ENCODE measurements at places on chromosomes 12 and 14.

- DNase-seq: no peak
Observed at GRCh38 chr14:50085570-50086320, 30.6 kb downstream of the VCPKMT start.

- DNase-seq: no peak
Observed at GRCh38 chr14:101253948-101254347, 307.3 kb upstream of the DIO3 start.

GRCh38 chr14:74362361-74362915, 14.2 kb downstream of the VRTN start:
- no peak for DNase-seq

DNA sequence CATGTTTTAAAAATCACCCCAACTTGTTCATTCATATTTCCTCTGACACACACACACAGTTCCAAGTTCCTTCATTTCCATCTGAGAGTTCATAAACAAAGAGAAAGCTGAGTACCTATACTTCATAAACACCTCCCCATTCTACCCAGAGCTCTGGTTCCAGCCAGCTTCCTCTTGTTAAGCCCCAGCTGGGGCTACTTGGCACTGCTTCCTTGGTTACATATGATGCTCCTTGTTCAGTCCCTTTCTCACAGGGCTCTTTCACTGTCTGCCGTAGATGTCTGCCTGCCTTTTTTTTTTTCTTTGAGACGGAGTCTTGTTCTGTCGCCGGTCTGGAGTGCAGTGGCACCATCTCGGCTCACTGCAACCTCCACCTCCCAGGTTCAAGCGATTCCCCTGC, 77.5 kb downstream of the COX16 start:
- no peak for DNase-seq

DNA sequence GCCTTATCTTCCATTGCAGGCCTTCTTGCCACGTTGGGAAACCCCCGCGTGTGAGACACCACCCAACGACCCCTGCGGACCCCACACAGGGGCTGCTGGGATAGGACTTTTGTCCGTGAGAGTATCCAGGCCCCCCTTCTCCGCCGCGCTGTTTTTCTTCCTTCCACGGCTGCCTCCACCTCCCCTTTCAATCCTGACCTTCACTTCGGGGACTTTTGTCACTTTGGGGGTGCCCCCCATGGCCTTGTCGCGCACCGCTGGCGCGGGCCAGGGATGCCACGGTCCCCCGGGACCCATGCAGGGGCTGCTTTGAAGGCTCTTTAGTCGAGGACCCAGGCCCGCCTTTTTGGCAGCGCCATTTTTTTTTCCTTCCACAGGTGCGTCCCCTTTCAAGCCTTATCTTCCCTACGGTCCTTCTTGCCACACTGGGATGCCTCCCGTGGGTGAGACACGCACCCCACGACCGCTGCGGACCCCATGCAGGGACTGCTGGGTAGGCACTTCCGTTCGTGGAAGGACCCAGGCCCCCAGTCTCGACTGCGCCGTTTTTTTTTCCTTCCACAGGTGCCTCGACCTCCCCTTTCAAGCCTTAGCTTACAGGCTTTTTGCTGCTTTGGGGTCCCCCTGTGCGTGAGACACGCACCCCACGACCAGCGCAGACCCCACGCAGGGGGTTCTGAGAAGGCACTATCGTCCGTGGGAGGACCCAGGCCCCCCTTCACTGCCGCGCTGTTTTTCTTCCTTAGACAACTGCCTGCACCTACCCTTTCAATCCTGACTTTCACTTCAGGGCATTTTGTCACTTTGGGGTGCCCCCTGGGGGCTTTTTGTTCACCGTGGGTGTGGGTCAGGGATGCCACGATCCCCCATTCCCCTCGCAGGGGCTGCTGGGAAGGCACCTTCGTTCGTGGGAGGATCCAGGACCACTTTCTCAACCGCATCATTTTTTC, 267.4 kb downstream of the ALG10 start:
- DNase-seq: no peak

GRCh38 chr14:52268279-52269061, 972 bp downstream of the PTGDR start:
- no peak for DNase-seq

DNA sequence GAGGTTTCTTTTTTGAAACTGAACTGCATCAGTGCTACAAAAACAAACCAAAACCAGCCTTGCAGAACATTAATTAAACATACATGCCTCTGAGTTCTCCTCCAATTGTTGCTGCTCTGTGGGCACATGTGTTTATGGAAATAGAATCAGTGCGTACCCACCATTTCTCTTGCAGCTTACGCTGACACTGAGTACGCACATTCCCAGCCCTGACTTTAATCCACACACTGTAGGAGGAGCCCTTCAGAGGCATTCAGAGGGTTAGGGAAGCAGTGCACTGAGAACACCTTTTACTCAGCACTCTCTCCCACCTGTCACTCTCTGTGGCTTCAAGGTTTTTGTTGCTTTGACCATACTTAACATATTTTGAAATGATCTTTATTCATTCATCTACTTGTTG, 250.5 kb upstream of the PWP1 start:
- DNase-seq: no peak

DNA sequence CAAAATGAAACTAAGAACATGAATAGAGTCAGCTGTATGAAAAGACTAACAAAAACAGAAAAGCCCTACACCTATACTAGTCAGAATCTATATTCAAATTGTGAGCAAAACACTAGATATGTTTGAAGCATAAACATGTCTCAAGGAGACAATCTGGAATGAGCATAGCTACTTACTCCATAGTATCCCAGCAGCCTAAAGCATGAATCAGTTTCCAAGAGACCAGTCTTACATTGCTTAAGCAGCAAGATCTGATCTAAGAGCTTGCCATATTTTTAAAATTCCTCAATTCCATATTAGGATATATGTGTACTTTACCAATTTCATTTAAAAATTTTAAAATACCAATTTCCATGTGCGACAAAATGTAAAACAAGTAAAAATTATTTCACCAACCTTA, 7.7 kb downstream of the CAPS2 start:
- no peak for DNase-seq

- DNase-seq: no peak
Observed at GRCh38 chr12:131589221-131589897, 121.5 kb upstream of the SFSWAP start.
